ENCODE measurements at places on chromosomes 16 and 17.

DNA sequence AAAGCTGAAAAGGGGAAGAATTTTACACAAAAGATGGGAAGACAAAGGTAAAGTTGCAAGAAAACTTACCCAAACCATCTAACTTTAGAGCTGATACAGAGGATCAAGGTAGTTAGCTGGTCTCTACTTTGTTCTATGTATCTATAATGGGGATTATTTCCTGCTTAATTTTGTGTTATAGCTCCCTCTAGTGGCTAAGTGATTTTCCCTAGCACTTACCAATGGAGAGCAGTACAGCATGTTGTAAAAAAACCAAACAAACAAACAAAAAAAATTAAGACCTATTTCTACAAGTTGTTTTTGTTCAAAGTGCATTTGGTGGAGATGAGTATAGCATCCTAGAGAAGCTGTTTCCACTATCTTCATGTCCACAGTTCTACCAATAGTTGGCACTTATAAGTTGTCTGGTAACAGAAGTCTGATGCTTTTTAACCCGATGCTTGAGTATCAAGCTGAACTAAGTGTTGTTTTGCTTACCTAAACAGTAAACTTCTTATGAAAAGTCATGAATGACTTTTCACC, 7.5 kb downstream of the SRSF1 start:
- DNase-seq = peak; percentile 56

DNA sequence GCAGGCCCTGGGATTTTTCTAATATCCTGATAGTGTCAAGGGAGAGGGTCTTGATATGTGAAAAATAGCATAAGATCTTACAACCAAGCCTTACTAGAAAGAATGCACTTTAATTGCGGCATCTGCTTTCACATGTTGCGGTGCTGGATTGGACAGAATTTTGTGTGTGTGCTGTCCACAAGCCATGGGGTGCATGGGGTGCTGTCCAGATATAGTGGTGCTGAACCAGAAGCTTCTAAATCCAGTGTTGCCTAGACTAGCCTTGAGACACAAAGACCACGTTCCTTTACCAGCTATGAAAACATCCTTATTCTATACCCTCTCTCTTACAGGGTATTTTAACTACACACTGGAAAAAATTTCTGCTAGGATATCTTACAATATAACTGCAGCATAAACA, 244.0 kb downstream of the TMEM114 start:
- no peak for DNase-seq

- DNase-seq = no peak
Observed at GRCh38 chr16:70735141-70735979, 49.5 kb upstream of the MTSS2 start.

DNA sequence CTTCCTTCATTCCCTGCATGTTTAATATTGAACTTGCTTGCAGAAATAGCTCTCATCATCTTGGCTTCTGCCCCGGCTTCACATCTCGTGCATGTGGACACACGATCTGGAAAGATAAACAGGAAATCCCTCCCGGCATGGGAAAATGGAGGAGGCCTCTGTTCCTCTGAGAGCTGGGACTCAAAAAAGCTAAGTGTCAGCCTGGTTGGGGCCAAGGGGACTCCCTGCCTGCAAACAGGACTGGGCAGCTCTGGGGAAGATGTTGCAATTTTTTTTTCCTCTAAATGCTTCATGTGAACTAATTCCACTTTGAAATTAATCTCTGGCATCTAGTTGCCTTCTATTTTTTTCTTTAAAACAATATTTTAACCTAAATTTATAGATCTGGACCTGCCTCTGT, 24.8 kb downstream of the ITPRIPL2 start:
- DNase-seq = peak; percentile 48

DNA sequence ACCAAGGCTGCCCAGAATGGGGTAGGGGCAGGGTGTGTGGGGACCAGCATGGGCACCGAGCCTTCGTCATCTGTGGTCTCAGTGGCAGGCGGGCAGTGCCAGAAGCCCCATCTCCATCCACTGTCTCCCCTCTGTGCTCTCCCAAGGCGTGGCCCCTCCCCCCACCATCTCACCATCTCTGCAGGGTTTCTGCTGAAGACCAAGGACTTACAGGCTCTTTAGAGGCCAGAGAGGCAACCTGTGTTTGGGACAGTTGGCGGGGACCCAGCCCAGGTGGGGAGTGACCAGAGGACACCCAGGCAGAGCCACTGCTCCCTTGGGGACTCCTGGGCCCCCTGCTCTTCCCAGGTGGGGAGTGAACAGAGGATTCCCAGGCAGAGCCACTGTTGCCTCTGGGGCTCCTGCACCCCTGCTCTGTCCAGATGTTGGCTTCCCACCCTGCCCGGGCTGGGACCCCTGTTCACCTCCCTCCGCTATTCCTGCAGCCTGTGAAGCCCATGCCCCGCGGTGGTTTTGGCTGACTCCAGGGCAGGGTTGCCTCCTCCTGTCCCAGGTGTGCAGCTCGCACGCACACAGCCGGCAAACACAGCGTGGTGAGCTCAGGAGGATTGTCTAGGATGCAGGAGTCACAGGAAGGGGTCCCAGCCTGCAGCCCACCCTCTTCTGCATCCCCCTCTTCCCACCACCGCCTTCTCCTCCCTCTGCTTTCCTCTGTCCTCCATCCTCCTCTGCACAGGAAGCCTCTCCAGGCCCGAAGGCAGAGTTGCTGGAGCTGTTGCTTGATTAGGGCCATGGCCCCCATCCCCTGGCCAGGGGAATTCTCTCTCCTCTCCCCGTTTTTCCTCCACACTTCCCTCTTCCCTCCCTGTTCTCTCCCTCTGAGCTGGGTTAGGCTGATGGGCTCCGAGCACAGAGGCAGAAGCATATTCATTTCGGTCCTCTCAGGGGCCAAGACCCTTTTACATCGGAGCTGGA, 45.0 kb downstream of the SLC7A5 start:
- no peak for DNase-seq

DNA sequence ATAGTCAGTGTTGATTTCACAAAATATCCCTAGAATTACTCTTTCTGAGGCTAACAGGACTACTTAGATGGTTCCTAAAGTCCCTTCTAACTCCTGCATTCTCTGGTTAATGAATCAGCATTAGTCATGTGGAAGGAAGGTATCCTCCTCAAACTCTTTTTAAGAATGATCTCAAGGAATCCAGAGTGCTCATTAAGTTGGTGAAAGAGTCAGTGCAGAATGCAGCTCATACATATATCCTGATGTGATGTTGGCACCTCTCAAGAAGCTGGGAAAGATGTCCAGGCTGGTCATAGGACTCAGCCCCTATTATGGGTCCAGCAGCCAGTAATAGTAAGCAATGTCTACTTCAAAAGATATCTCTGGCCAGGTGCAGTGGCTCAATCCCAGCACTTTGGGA, 65.5 kb downstream of the PIGL start:
- peak; percentile 60 for DNase-seq

- no peak for DNase-seq
Observed at GRCh38 chr16:53881371-53881770, 177.4 kb downstream of the FTO start.

DNA sequence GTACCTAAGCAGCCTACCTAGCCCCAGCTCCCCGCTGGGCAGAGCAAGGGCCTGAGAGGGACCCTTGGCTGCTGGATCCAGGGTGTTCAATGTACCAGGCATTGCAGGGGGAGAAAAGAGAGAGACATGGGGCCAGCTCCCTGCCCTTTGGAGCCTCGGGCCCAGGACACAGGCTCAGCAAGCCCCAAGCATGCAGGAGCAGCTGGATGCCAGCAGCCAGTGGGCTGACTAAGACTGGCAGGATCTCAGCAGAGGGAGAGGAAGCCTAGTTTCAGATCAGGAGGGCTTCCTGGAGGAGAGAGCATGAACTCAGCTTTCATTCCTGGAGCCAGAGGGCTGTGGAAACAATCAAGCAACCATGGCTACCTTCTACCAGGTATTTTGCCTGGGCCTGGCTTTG, 82.0 kb upstream of the NKD1 start:
- DNase-seq = no peak

DNA sequence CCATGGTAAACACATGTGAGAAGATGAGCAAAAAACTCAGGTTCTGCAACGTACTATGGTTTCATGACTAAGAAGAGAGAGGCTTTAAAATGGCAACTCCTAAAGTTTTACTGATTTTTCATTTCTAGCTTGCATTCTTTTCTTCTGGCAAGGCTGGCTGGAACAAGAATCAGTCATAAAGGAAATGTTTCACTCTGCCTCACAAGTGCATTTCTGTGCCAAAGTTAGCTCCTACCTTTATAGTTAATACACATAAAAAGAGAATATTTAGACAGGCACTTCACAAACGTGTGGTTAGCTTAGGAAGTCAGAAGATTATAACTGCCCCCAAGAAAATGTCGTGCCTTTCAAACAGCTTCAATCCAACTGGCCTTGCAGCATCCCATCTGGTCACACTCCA, 417.1 kb upstream of the CDH11 start:
- DNase-seq = no peak

GRCh38 chr17:39791111-39791992, 53.6 kb downstream of the GRB7 start:
- no peak for DNase-seq

GRCh38 chr17:77363821-77364361, 223.1 kb downstream of the SEC14L1 start:
- no peak for DNase-seq

DNA sequence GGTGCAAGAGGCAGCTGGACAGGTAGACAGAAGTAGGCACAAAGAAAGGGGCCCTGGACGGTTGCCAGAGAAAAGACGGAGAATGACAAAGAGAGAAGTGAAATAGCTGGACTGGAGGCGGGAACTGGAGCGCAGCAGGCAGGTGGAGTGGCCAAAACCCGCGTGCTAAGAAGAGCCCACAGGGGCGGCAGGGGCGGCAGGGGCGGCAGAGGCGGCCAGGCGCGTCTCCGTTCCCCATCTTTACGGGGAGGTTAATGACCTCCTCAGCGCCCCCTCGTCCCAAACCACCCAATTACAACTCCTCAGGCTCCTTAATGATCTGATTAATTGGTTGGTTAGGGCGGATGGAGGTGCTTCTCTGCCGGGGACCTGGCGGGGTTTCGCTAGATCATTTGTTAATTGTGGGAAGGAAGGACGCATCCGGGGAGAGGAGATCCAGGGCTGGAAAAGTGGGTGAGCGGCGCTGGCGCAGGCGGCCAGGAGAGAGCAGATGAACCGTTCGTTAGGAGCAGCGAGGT, 15.4 kb upstream of the HOXB9 start:
- DNase-seq = no peak

- DNase-seq = peak; percentile 56
Observed at GRCh38 chr17:4934173-4934979, 2.3 kb downstream of the GP1BA start.

DNA sequence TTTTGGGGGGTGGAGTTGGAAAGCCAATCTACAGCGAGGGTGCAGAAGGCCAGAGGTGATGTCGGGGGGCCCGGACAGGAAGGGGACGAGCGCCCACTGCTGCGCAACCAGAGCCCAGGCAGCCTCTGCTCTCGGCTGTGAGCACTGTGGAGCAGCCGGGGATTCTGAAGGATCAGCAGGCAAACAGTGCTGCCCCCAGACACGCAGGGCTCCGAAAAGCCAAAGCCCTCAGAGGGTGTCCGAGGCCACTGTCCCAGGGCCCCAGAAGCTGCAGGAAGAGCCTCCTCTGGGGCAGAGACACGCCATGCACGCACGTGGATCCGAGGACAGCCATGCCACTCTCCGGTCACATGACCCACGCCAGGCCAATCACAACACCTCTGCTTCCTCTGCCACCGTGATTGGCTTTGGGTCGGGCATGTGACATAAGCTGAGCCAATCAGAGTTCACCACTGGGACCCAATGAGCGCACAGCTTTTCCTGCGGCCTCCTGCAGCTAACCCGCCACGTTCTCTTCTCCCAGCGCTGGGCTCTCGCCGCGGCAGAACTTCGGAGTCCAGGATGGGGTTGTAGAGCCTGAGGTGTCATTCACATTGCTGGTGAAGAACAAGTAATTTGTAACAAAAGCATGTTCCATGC, 40.7 kb downstream of the ACTG1 start:
- DNase-seq = peak; percentile 57

DNA sequence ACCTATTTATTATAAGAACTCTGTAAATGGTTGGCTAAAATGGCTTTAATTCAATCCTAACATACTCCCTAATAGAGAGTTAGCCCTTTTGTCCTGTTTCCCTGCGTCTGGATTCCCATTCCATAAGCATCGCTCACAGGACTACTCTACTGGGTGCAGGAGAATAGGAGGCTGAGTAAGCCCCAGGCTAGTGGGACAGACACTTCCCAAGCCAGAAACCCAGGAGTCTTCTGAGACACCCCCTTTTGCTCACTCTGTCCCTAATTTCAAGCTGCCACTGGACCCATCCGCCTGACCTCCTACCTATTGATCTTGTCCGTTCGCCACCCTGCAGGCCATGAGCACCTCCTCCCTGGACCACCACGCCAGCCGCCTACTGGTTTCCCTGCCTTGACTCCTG, 16.7 kb upstream of the TOB1 start:
- no peak for DNase-seq

DNA sequence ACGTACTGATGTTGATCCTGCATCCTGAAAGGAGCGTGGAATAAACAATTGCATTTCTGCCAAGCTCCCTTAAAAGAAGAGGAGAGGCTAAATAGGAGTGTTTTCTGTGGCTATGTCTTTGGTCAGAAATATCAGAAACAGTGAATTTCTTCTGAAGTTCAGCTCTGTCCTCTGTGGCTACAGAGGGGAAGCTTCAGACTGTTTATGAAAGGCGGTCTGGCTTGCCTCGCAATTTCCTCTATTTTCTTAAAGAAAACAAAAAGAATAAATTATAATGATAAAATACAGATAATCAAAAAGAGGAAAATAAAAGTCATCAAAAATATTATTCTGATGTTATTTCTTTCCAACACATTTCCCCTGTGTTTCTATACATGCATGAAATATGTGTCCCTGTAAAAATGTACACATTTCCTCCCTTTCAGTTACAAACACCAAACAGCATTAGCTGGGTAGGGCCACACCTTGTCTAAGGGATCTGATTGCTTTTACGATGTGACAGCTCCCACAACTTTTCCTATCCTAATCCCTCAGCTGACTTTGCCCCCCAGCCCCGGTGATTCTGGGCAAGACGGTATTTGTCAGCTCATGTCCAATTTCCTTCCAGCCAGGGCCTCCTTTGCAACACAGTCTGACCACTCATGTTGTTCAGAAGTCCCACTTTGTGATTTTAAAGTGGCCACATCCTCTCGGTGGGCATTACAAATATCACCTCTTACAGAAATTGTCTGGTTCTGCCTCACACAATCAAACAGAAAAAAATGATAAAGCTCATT, 439.0 kb downstream of the HS3ST3B1 start:
- DNase-seq = no peak

GRCh38 chr16:68994324-68994723, 111.1 kb upstream of the HAS3 start:
- DNase-seq = no peak

DNA sequence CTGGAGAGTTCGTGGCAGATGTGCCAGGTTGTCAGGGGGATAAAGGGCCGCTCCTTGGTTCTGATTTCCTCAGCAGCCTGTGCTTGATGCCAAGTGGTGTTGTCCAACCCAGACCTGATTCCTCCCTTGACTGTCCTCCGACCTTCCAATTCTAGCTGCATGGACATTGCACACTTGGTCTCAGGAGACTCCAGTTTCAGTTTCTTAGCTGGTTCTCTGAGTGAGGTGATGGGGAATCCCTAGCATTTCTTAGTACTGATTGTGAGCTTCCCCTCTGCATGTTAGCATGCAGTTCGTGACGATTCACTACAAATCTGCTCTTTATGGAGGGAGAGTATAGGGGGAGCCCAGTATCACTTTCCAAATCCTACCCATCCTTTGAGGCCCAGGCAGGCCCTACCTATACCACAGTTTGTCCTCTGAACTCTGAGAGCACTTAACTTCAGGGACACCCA, 12.4 kb upstream of the CCR7 start:
- no peak for DNase-seq

- no peak for DNase-seq
Observed at GRCh38 chr16:19882646-19883045, 2.0 kb downstream of the GPRC5B start.

Measured in HTR-8/SVneo (cell line).